Activated naive CD4-positive, alpha-beta T cell treated with anti-CD3 and anti-CD28 coated beads, Interleukin-2, amount 50 U/mL, for 16 hours (primary cell): ENCODE measurements at places on chromosomes 5 and 9.

GRCh38 chr9:127450243-127450760 lies 904 bp downstream of the RPL12 start:
- no peak for DNase-seq

GRCh38 chr5:170885809-170886208 lies 24.0 kb downstream of the RANBP17 start:
- no peak for DNase-seq

GRCh38 chr5:141882594-141883183 lies 4.5 kb upstream of the PCDH1 start:
- no peak for DNase-seq

DNA sequence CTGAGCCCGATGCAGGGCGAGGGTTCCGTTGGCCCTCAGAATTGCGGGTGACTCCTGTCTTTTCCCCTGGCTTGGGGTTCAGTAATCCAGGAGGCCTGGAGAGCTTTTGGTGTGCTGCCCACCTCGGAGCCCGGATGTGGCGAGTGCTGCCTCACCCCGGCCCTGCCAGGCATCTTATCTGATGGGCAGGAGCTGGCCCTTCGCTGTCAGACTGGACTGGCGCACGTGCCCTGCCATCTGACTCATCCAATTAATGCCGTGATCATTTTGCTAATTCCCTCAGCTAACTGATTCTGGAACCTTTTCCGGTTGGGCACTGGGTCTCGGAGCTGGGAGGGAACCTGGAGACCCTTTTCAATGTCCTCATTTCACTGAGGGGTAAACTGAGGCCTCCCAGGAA lies 34.6 kb downstream of the RXRA start:
- DNase-seq, result no peak

DNA sequence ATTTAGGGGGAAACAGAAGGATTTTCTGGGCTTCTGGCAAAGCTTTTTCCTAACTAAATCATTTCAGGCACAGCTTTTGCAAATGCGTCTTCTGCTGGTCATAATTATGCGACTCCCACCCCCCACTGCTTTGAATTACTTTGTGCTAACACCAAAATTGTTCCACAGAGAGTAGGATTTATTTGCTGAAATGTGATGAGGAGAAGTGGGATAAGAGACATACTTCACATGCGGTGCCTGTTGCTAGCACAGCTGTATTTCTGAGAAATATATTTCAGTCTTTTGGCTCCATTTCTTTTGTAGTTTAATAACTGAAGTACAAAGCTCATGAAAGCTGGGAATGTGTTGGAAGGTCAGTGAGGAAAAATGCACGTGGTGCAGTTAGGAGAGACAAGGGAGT lies 83.2 kb upstream of the TAS2R1 start:
- DNase-seq, result no peak

GRCh38 chr9:105168870-105169319 lies 75.6 kb upstream of the SLC44A1 start:
- DNase-seq, result no peak

DNA sequence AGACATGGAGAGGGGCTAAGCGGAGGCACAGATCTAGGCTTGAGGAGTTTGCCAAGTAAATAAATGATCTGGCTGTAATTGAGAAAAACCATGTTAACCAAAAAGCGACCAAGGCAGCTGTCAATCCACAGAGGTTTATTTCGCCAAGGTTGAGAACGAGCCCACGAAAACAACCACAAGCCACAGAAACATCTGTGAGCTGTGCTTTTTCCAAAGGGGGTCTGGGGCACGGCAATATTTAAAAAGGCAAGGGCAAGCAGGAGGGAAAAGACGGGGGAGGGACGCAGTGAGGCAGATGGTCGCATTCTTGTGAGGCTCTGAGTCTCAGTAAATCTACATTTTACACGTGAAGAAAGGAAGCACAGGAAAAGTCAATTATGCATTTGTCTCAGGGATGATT lies 25.4 kb downstream of the CCT5 start:
- no peak for DNase-seq

DNA sequence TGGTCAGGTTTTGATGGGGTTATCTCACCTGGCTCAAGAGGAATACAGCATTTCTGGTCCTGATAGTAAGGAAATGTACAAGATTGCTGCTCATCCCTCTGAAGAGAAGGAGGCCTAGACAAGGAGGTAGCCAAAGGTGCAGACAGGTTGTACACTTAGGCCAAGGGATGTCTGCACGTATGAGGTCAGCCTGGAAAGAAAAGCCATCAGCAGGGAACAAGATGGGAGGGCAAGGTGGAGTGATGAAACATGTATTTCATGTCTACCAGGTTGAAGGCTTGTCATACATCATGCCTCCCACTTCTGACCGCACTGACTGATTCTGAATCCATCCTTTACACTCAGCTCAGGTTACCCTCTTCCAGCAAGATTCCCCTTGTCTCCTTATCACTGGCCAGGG lies 296.8 kb upstream of the VLDLR start:
- no peak for DNase-seq

DNA sequence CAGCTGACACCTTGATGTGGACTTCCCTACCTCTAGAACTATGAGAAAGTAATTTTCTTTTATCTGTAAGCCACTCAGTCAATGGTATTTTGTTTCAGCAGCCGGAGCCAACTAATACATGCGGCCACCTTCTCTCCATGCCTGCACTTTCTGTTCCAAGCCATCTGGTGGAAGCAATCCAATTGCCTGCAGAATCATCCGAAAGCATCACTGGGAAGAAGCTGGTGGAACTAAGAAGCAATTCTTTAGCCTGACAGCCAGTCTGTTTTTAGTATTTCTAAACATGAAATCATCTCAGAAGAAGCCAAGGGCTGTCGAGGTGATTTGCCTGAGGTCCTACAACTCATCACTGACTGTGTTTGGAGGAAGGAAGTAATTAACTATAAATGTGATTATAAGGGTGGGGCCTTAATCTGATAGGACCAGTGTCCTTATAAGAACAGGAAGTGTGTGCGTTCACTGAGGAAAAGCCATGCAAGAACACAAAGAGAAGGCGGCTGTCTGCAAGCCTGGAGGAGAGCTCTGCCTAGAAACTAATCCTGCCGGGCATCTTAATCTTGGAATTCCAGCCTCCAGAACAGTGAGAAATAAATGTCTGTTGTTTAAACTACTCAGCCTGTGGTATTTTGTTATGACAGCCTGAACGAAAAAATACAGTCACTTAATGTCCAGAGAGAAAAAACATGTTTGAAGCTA lies 49.1 kb downstream of the NXNL2 start:
- no peak for DNase-seq

- DNase-seq, result no peak
Observed at GRCh38 chr5:38371596-38371995, 113.2 kb downstream of the EGFLAM start.

DNA sequence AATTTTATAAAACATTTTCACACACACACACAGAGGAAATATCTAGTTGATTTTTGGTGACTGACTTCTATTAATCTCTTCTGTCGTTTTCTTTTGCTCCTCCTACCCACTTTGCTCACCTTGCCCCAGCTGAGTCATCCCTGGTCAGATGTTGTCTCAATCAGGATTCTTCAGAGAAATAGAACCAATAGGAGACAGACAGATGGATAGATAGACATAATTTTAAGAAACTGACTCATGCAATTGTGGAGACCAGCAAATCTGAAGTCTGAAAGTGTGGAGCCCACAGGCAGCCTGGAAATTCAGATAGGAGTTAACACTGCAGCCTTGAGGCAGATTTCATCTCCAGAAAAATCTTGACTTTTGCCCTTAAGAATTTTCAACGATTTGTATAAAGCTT lies 37.0 kb upstream of the PIK3R1 start:
- no peak for DNase-seq

DNA sequence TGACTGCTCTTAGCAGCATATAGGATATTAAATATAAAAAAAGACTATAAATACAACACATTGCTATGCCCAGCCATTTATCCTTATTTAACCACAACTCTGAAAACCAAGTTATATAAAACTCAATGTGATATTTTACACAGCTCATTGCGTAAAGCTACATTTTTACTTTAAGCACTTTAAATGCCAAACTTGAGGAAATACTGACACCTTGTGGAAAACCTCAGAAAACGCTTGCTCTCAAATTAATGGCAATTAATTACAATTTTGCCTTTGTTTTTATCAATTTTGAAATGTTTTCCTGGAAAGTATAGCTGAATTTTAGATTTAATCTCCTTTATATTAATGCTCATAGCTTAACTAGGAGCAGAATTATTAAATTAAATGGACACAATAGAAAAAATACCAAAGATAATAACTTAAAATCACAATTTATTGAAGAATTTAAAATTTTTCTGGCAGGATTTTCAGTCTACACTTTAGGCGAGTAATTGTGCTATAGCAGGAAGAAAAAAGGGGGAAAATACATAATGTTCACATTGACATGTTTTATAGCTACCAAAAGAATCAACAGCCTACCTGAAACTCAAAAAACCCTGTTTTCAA lies 25.2 kb upstream of the PLAC8L1 start:
- no peak for DNase-seq

DNA sequence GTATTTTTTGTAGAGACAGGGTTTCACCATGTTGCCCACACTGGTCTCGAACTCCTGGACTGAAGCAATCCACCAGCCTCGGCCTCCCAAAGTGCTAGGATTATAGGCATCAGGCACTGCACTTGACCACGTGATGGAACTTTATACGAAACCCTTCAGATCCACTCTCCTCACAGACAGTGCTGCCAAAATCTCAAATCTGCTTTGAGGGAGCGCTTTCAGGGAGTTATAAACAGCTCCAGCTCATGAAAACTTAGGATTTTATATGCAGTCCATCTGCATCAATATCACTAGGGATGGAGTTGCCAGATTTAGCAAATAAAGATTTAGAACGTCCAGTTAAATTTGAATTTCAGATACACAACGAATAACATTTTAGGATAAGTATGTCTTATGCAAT lies 25.0 kb upstream of the MYO10 start:
- DNase-seq, result no peak

DNA sequence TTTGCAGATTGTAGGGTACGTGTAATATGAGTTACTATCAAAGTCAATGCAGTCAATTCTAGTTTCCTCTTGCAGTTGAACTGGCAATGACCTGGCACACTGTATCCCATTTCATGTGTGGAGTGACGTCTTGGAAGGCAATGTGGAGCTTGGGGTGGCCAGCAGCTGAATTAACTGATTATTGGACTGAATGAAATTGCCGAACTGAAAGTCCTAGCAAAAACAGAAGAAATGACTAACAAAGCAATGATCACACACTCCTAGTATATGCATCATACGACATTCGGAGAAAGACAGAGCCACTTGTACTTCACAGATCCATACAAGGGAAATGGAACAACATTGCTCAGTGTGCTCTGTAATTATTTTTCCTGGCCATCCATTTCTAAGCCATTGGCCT lies 259.1 kb upstream of the DAPK1 start:
- DNase-seq, result no peak

DNA sequence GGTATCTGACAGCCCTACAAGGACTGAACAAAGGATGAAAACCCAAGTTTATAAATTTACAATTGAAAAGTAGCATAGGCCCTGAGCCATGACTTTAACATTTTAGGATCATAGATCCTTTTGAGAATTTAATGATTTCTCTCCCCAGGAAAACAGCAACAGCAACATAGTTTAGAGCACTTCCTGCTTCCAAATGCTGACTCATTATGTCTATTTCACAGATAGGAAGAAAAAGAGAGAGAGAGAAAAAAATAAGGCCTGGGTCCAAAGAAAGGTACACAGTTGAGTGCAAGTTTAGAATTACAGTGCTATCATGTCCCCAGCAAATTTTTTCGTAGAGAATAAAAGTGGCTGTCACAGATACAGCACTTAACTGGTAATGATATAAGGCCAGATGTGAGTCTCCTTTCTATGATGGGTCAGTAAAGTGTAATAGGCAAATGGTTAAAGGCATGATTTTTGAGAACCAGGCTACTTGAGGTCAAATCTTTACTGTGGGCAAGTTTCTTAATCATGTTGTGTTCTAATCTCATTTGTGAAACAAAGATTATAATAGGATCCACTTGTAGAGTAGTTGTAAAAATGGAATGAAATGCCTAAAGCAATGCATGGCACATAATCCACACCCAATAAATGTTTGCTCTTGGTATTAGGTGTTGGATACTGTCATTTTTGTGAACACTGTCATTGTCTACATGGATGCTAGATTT lies 12.3 kb upstream of the PPP2R2B start:
- no peak for DNase-seq

DNA sequence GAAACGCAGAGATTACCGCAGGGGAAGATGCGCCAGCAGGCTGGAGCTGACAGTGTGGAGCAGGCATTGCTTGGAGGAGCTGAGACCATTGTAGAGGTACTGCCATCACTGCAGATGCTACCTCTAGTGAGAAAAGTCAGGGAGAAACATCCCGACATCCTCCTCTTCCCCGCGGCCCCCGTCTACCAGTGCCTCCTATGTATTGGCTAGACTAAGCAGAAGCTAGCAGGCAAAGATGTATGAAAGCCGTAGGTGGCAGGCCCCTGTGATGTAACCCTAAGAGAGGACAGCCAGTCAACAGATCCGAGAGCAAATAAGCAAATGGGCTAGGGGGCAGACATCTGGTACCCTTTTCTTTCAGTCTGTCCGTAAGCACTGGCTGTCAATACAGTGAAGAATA lies 115.5 kb upstream of the ACTBL2 start:
- no peak for DNase-seq

GRCh38 chr9:133683586-133684120 lies 47.5 kb downstream of the DBH start:
- DNase-seq, result peak; percentile 54

- no peak for DNase-seq
Observed at GRCh38 chr9:36903541-36904435, 130.3 kb downstream of the PAX5 start.

DNA sequence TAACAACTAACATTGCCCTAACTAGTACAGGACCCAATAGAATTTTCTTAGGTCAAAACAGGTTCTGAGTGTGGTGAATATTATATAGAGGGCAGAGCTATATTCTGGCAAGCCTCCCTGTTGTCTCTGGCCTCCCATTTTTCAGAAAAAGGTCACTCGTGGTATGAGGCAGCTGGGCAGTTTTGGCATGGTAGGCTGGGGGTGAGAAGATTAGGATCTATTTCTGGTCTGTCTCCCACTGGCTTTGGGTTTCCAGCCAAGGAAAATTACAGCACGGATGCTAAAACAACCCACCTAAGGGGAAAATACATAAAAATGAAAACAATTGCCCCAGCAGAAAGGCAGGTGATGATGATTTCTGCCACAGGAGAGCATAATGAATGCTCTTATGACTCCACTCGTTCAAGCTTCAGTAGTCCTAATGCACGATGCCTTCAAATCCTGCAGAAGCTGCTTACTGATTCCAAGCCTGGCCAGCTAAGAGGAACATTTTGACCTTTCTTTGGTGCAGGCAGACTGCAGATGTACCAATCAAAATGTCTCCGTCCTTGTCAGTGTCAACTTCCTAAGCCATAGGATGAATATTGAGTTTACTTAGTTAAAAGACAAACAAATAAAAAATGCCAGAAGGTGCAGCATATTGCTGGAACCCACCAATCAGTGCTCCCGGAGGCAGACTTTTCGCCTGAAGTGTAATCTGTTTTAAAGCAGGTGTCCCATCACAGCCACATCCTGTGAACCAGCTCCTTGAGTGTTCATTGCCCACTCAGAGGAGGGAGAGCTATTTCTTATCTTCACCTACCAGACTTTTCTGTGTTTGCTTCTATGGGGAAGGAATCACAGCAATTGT lies 435.4 kb downstream of the ZSWIM6 start:
- DNase-seq, result no peak

GRCh38 chr9:83598487-83598886 lies 24.5 kb upstream of the IDNK start:
- no peak for DNase-seq

GRCh38 chr9:27791311-27791710 lies 218.0 kb upstream of the C9orf72 start:
- no peak for DNase-seq
